ENCODE measurements at places on chromosomes 3 and 15.

DNA sequence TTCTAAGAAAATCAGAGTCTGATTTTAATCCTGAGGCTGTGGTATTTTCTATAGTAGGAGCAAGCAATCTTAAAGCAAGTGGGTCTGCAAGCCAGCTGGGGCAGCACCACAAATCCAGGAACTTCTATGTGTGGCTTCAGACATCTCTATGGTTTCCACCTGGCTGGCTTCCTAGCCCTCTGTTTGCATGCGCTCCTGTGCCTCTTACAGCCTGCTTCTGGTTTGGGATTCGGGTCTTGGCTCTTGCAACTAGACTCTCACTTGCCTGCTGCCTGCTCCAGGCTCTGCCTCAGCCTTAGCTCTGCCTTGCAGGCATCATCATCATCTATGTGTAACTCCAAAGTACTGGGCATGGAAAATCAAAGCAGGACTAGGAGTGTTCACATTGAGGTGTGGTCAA is 43.4 kb downstream of the MINDY4B start:
- DNase-seq: no peak

- DNase-seq: no peak
Measured at GRCh38 chr15:96296264-96296663, 34.2 kb upstream of the NR2F2 start.

GRCh38 chr15:95326431-95327182 is 1003.9 kb upstream of the NR2F2 start:
- DNase-seq: no peak

DNA sequence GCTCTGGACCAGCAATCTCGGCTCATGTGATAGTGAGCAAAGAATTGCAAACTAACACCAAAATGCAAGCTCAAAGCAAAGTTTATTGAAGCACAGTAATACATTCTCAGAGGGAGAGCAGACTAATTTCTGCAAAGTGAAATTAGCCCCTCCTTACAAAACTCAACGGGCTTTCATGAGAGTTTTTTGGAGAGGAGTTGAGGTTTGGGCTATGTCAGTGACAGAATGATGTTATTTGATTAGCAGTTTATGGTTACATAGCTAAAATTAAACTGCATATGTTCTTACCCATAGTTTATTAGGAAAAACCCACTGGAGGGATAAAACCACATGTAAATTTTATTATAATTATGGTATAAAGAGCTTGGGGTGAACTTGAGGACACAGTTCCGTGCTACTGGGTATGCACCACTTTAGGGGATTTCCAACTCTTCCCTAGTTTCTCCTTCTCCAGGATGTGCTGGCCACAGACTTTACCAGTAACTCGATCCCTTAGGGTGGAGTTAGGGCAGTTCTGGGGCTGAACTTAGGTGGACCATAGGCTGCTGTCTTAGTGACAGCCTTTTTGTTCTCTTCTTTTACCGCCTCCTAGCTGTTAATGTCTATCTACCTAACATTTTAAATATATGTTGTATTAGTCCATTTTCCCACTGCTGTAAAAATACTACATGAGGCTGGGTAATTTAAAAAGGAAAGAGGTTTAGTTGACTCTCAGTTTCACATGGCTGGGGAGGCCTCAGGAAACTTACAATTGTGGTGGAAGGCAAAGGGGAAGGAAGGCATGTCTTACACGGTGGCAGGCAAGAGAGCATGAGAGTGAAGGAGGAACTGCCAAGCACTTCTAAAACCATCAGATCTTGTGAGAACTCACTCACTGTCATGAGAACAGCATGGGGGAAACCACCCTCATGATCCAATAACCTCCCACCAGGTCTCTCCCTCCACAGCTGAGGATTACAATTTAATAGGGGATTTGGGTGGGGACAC is 8.9 kb upstream of the AADACL2 start:
- DNase-seq: no peak

DNA sequence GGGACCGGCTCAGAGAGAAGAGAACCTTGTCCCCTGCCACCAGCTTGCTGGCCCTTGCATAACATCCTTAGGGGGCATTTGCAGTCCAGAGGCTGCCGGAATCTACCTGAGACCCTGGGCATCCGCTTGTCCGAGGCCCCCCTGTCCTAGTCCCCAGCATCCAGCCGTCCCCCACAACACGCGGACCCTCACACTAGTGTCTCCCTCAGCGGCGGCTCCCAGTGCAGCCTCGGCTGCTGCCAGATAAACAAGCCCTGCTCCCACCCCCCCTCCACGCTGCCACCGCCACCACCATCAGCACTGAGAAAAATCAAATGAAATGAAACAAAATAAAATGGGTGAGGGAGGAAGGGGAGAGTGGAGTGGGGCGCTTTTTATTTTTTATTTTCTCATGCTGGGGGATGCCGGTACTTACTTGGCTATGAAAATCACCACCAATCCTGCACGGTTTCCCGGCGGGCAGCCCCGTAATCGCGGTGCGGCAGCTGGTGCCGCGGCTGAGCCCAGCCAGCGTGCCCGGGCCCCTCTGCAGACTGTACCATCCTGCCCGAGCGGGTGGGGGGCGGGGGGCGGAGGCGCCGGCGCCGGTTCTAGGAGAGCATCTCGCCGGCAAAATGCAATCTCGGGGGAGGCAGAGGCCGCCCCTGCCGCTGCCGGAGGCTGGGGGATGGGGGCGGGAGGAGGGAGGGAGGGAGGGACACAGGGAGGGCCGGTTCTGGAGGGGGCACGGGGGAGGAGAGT is at the start of gene ATP2B2:
Gene ATP2B2, minus strand, starts transcription at position 537 of the 741 bp plus-strand sequence. CDS start 56,043 bp downstream, outside the sequence.
- DNase-seq: no peak

DNA sequence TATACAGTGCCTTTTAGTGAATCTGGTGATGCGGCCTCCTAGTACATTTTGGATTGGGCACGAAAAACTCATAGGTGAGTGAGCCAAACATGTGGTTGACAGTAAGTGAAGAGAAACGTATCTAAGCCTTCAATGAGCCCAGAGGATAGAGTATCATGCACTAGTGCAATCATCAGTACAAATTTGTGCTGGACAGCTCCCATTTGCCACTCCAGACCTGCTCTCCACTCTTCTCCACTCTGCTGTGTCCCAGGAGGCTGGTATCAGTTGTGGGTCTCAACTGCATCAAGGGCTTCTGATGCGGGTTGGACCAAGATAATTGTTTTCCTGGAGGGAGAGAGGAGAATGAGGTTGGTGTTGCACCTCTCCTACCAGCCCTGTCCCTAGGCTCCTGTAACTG is 9.1 kb upstream of the RASGRF1 start:
- DNase-seq: no peak

DNA sequence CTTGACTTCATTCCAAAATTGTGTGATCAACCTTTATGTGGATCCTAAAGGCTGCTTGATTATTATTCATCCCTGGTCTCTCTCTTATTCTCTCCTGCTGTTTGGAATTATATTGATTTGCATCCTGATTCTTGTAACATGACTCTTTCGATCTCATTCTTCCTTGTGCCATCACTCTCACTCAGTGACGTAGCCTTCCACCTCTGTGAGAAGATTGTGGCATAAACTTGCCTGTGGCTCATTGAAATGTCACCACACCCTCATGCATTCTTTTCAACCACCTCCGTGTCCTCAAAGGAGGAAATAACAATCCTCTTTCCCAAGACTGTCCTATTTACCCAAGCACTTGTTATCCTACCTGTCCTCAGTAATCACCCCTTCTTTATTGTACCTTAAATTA is 41.3 kb upstream of the GCNT3 start:
- no peak for DNase-seq

DNA sequence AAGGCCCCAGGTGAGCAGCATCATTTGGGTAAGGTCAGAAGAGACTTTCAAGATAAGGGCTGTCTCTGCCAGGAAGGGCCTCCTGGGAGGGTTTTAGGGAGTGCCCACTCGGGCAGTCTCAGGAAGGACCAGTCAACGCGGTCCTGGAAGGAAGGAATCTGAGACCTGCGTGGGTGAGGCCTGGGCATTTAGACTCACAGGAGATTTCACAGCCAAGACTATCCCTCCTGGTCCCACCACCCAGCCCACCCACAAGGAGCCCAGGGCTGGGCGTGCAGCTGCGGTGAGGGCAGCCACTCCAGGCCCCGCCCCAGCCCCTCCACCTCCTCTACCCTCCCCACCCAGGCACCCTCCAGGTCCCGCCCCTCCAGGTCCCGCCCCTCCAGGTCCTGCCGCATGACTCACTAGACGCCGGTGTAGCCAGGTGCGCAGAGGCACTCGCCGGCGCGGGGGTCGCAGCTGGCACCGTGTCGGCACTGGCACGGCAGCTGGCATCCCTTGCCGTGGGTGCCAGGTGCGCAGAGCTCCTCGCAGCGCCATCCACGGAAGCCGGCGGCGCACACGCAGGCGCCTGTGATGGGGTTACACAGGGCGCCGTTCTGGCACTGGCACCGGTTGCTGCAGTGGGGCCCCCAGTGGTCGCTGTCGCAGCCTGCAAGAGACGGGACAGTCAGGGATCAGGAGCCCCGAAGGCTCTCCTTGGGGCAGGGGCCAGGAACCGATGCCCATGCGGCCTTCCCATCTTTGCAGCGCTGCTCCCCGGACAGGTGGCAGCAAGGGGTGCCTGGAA is 112.7 kb downstream of the RAB11A start:
- DNase-seq: peak; percentile 24

- no peak for DNase-seq
Measured at GRCh38 chr3:165148876-165149441, 47.2 kb downstream of the SLITRK3 start.

- no peak for DNase-seq
Measured at GRCh38 chr3:28575100-28575745, 226.6 kb upstream of the AZI2 start.

DNA sequence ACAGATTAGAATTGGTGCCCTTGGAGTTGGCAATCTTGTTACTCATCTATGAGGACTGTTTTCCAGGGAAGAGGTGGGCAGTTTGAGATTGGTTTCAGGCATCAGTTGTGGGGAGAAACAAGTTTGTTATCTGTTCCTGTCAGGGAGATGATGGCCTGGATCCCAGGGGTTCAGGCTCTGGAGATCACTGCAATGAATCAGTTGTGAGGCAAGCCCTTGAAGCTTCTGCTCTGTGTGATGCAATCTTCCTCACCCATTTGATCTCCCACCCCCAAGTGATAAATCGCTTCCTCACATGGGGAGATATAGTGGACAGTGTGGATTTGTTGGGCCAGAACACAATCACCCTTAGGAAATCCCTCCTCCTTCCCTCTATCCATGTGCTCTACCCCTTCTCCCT is 276.6 kb upstream of the LRTM1 start:
- no peak for DNase-seq

- DNase-seq: no peak
Measured at GRCh38 chr3:192409201-192409837, 318.0 kb downstream of the FGF12 start.

GRCh38 chr3:16800361-16800760 is 84.4 kb upstream of the PLCL2 start:
- no peak for DNase-seq

GRCh38 chr3:179463319-179463718 is 12.0 kb upstream of the GNB4 start:
- DNase-seq: no peak

DNA sequence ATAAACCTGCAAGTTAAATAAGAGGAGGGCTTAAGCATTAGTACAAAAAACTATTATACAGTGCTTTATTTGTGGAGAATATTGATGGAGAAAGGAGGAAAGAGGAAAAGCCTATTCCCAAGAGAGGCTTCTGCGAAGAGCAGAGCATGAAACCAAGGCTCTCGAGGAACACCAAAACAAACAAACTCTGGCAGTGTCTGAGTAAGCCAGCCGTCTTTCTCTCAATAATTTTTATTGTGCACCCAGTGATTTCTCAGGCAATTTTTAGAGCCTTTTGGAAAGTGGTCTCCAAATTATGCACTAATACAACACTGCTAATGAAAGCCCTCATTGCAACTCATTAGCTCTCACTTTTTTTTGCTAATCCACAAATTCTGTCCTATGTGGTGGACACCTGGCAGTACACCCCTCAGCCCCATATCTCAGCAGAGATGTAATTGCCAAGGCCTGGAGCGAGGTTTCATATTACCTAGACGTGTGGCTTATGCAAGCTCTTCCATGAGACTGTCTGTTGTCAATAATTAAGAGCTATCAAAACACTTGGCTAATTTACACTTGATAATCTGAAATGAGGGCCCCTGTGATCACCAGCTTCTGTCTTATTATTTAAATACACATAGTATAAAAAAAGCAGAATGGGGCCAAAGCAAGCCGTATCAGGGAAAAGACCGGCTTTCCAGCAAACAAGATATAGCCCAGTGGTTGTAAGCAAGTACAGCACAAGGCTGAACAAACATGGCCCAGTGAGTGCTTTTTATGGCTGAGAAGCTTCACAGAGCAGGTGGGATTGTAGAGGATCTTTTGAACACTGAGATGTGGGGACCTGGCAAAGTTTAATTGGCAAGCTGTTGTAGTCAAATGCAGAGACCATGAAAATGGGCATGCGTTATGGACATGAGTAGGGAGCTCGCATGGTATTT is 216.9 kb downstream of the ROBO2 start:
- no peak for DNase-seq

DNA sequence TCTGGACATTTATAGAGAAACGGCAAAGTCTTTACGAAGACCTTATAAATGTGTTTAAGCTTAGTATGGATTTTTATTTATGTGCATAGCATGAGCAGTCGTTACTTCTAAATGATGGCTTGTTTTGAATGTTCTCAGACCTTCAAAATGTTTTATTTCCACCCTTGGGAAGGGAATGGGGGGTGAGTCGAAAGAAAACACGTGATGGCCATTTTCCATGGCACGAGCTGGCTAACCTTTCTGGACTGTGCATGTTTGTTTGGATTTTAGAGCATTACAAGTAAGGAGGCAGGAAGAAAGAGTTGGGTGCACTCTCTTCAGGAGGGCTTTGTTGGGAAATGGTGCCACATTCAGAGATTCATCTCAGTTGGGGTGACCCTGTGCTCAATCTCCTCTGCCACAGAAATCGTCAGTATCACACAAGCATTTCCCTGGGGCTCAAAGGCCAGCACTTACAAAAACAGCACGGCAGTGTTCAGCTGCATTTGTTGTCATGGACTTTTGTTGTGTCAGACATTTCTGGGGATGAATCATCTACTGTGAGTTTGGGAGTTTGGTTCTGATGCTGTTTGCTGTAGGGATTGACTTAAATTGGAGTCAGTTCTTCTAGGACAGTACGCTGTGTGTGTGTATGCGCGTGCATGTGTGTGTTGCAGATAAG is 52.3 kb upstream of the ADAMTS9 start:
- DNase-seq: no peak

DNA sequence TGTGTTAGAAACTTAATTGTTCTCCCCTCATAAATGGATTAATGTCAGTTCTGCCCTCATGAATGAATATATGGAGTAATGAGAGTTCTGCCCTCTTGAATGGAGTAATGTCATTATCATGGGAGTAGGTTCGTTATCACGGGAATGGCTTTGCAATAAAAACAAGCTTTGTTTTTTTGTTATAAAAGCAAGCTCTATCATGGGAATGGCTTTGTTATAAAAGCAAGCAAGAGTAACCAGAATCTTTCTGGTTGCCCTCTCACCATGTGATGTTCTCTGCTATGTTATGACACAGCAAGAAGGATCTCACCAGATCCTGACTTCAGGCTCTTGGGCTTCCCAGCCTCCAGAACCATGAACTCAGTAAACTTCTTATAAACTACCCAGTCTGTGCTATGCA is 38.4 kb upstream of the UBL7 start:
- no peak for DNase-seq

GRCh38 chr3:172471903-172472302 is 23.6 kb upstream of the GHSR start:
- DNase-seq: no peak

GRCh38 chr3:33218446-33219174 is at the start of gene SUSD5:
SUSD5 (minus strand) TSS chr3:33218810; CDS start chr3:33218797, 13 bp downstream.
- no peak for DNase-seq

- DNase-seq: no peak
Measured at GRCh38 chr3:105222568-105223093, 144.1 kb upstream of the ALCAM start.

All from stimulated activated CD4-positive, alpha-beta T cell treated with anti-CD3 and anti-CD28 coated beads, Interleukin-2, amount 100 ng/mL, for 48 hours (primary cell).